ENCODE measurements at places on chromosomes 6 and 20.

DNA sequence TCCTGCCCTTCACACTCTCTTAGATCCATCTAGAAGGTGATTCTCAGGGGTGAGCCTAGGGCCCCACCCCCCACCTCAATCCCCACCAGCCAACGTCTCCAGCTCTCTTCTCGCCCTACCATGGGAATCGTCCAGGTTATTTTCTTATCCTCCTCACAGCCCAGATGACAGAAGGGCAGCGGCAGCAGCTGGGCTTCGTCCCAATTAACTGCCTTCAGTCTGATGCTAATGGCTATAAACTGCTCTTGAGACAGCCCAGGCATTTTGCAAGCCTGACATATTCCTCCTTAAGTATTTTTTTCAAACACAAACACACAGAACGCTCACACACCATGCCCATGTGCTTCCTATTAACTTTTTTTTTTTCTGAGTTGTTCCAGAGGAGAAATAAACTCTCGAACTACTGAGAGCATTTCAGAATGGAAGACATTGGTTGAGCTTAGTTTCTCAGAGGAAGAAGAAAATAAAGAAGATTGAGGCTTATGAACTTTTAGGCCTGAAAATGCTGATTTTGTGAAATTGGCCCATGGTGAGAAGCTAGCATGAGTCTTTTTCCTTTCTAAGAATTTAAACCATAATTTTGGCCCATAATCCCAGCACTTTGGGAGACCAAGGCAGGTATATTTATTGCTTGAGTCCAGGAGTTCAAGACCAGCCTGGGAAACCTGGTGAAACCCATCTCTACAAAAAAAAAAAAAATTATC, 124.6 kb downstream of the EYA2 start:
- peak; percentile 75 for DNase-seq

DNA sequence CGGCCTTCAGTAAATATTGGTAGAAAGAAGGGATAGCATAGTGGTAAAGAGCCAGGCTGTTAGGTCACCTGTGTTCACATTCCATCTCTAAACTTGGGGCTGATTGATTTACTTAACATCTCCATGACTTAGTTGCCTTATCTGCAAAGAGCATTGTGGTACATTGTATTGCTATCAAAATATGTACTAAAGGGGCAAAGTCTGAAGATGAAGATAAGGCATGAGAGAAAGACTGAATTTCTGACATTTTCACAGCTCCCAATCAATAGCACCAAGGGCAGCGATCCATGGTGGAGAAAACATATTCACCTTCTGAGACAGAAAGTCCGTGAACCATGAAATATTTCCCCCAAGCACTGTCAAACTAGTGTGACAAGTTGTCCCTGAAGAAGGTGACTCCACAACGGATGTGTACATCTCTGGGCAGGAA, 223.3 kb upstream of the STXBP5 start:
- DNase-seq = no peak

- DNase-seq = peak; percentile 86
These were observed 122.3 kb downstream of the CEBPB start for GRCh38 chr20:50312682-50313521.

DNA sequence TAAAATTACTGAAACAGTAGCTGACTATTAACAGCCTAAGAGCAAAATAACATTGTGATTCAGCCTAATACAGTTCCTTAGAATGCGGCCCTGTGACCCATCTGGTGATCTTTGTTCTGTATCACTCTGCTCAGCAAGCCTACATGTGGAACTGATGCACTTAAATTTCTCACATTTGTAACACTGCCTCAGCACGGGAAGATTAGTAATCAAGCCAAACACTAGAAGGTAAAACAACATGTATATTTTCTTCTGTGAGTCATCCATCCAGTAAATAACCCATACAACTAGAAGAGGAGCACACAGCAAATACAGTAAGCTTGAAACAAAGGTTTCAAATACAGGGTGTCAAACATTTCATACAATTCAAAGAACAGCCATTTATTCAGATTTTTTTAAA, 189.7 kb upstream of the NOX3 start:
- DNase-seq = no peak

GRCh38 chr6:56986611-56987010, 31.7 kb downstream of the BEND6 start:
- DNase-seq = no peak

- DNase-seq = no peak
These were observed 64.6 kb upstream of the SRSF6 start for GRCh38 chr20:43393052-43393451.

DNA sequence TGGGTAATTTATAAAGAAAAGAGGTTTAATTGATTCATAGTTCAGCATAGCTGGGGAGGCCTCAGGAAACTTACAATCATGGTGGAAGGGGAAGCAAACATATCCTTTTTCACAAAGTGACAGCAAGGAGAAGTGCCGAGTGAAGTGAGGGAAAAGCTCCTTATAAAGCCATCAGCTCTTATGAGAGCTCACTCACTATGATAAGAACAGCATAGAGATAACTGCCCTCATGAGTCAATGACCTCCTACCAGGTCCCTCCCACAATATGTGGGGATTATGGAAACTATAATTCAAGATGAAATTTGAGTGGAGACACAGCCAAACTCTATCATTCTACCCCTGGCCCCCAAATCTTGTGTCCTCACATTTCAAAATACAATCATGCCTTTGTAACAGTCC, 115.8 kb upstream of the LAMA2 start:
- no peak for DNase-seq

DNA sequence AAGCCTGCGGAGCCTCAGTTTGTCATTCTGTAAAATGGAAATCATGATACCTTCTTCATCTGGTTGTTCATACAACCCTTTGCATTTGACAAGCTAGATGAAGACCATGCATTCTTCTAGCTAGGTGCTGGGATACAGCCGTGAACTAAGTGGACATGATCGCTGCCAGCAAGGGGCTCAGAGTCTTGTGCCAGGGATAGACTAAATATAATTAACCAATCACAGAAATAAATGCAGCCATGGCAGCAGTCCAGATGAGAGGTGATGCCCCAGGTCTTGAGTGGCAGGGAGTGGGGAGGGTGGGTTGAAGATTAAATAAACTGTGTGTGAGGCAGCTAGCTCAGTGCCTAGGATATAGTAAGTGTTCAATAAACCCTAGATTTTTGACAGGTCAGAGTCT, 19.3 kb downstream of the JPH2 start:
- no peak for DNase-seq

DNA sequence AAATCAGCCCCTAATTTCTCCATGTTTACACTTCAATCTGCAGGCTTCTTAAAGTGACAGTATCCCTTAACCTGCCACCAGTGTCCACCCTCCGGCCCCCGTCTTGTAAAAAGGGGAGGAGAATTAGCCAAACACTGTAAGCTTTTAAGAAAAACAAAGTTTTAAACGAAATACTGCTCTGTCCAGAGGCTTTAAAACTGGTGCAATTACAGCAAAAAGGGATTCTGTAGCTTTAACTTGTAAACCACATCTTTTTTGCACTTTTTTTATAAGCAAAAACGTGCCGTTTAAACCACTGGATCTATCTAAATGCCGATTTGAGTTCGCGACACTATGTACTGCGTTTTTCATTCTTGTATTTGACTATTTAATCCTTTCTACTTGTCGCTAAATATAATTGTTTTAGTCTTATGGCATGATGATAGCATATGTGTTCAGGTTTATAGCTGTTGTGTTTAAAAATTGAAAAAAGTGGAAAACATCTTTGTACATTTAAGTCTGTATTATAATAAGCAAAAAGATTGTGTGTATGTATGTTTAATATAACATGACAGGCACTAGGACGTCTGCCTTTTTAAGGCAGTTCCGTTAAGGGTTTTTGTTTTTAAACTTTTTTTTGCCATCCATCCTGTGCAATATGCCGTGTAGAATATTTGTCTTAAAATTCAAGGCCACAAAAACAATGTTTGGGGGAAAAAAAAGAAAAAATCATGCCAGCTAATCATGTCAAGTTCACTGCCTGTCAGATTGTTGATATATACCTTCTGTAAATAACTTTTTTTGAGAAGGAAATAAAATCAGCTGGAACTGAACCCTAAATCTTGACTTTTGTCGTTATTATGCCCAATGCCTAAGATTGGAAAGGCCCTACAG, 4.5 kb downstream of the SOX4 start:
- DNase-seq = peak; percentile 44

DNA sequence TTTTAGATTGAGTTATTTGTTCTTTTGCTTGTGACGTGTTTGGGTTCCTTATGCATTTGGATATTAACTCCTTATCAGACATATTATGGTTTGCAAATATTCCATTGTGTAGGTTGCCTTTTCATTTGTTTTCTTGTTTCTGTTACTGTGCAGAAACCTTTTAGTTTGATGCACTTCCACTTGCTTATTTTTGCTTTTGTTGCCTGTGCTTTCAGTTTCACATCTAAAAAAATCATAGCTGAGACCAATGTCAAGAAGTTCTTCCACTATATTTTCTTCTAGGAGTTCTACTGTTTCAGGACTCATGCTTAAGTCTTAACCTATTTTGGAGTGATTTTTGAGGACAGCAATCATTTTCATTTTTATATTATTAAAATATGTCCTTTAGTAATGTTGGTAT, 113.5 kb downstream of the EPM2A start:
- no peak for DNase-seq

- DNase-seq = peak; percentile 41
These were observed 62.2 kb upstream of the KLHL31 start for GRCh38 chr6:53727748-53728147.

DNA sequence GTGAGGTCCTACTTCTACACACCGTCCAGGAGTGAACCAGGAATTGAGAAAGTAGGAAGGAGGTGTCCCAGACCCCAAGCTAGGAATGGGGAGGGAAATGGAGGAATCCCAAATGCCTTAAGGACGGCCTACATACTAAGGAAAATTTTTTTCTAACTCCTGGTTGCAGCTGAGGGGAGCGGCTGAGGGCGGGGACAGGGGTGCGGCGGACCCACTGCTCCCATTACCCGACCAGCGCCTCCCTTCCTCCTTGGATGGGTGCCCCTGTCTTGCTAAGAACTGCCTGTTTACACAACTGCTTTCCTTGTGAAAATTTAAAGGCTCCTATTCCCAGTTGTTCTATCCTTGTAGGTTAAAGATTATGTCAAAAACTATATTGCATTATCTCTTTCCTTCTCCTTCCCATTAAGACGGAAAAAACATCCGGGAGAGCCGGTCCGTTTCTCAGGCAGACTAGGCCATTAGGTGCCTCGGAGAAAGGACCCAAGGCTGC, 699 bp upstream of the HSPA1B start:
- DNase-seq = peak; percentile 83

- peak; percentile 32 for DNase-seq
These were observed 283.4 kb downstream of the TBC1D7 start for GRCh38 chr6:13044896-13045295.

GRCh38 chr6:134249239-134249758, 68.6 kb downstream of the SGK1 start:
- DNase-seq = no peak

DNA sequence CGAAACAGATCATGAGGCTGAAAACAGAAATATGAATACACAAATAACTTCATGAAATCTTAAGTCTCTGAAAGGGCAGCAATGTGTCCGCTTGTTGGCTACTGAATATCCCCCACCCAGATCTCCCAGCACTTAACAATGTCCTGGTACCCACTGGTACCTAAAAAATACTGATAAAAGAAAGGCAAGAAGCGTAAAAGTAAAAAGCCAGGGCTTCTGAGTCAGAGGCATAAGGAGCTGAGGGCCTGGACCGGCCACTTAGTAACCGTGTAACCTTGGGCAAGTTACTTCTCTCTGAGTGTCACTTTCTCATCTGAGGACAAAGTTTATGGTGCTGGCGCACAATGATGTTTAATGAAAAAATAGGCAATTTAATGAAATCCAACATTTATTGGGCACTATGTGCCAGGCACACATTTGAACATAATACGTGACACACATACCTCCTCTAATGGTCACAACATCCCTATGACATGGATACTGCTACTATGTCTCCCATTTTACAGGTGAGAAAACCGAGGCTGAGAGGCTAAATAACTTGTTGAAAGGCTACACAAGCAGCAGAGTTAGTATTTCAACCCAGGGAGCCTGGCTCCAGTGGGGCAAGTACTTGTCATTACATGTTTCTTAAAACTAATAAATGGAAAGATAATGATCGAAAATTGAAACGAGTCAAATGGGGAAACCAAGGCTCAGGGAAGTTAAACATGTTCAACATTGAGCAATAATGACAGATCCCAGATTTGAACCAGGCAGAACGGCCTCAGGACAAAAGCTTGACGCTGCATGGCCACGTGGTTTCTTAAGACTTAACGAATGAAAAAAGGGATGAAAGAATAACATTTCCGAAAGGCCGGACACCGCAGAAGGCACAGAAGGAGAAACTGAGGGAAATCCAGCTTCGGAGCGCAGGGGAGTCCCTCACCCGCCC, 828 bp downstream of the TP53RK start:
- peak; percentile 14 for DNase-seq

DNA sequence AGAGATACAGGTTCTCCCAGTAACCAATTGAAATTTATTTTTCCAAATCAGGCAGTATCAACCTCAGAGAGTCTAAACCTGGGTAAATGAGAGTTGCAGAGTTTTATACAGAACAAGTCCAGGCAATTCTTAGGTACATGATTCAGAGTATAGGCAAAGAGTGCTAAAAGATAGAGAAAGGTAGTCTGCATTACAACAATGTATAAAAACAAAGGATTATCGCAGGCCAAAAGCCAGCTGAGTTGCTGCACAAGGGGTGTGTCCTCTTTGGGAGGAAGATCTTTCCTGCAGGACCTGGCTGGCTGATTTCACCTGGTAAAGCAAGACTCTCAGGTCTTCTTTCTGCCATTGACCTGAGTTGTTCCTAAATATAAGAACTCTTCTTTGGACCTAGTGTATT, 48.9 kb upstream of the ECHDC1 start:
- DNase-seq = no peak

- DNase-seq = no peak
These were observed 209.3 kb upstream of the SGK1 start for GRCh38 chr6:134527108-134527787.

GRCh38 chr20:1637226-1637625, 17.4 kb upstream of the SIRPB1 start:
- no peak for DNase-seq

- DNase-seq = no peak
These were observed 481.2 kb downstream of the TFAP2A start for GRCh38 chr6:9933677-9934076.
